ENCODE measurements at places on chromosomes 5 and 9. TPM values are rescaled to one million over a fixed set of nuclear protein-coding genes. Genes with fewer than 3 reads are reported as not detected.

PHYKPL gene
- total RNA-seq: 43.2 TPM

PTGER4 gene
- 20.0 TPM for total RNA-seq

GRCh38 chr9:95327239-95327865, 9.8 kb upstream of the FANCC start:
- no peak for DNase-seq

GLRX gene
- 5.8 TPM for total RNA-seq
